ENCODE measurements at places on chromosomes 7 and 10.
A peak's percentile ranks its signal among the peaks of the same experiment; 100 is the strongest.

- DNase-seq: no peak
These were observed 177.9 kb downstream of the PLXNA4 start for GRCh38 chr7:132398253-132398925.

GRCh38 chr7:70782796-70783195 is 349.1 kb upstream of the GALNT17 start:
- no peak for DNase-seq

- DNase-seq: no peak
These were observed 35.5 kb downstream of the LRMDA start for GRCh38 chr10:75466886-75467285.

- DNase-seq: no peak
These were observed 9.4 kb downstream of the SH3PXD2A start for GRCh38 chr10:103845972-103846371.

DNA sequence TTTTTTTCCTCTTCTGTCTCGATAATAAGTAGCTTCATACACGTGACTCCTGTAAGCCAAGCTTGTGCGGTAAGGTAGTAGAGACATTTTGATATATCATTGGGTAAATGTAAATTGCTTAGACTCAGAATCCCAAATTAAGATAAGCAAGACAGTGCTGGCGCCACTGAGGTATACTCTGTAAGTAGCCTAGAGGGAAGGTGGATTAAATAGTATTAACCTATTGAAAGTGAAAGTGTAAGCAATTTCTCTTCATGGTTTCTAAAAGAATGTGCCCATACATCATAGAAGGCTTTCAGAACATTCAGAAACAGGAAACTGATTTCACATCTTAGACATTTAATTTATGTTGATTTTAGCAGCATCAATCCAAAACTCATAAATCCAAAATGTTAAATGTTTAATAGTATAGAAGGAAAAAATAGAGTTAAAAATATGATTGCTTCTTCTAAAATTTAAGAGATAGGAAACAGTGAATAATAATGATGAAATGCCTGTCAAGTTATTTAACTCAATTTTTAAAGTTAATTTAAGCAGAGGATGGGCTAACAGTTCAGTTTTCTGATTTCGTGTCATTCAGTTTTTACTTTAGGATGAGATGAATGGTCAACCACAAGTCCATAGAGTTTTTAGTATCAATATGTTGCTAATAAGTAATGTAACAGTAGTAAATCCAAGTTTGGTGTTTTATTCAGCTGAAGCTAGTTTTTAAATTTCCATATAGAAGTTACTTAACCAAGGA is 36.8 kb downstream of the LRRC72 start:
- DNase-seq: no peak

- no peak for DNase-seq
These were observed 221.5 kb downstream of the INHBA start for GRCh38 chr7:41481353-41481752.

DNA sequence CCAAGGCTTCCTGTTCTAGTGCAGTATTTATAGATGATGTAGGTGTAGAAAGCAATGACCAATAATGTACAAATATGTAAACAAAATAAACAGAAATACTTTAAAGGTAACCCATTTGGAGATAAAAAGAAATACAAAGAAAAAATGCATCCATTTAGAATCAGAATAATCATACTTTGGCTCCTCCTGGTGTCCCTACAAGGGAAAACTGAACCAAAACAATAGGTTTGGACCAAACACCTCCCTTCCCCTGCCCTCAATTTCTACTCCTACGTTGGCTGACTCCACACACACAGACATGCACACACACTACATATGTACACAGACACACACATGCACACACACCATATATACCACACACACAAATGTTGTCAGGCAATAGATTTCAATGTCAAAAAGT is 36.0 kb downstream of the C10orf143 start:
- DNase-seq: no peak

GRCh38 chr10:128483216-128483615 is 357.0 kb upstream of the MKI67 start:
- no peak for DNase-seq

- DNase-seq: no peak
These were observed 655 bp downstream of the LMTK2 start for GRCh38 chr7:98107313-98107721.

DNA sequence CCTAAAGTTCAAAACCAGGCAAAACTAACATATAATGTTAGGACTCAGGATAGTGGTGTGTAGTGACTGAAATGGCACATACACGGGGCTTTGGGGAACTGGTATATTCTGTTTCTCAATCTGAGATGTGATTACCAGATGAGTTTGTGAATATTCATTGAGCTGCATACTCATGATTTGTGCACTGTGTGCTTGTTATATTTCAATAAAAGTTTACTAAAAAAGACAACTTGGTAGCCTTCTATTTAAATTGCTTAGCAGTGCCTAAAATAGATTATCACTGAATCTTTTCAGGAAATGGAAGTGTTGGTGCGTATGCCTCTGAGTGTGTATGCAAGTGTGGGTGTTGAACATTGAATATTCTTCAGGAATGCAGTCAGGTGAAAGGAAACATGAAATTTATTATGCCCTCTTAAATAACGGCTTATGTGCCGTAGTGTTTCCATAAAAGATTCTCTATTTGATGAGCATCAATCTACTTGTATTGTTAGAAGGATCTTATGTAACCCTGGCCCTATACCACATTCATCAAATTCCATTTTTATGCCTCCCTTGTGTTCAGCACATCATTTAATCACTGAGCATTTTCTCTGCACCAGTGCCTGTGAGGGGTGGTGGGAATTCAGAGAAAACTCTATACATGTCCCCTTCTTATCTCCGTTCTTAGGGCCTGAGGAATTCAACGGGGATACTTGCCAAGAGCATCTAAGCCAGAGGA is 82.6 kb upstream of the AUTS2 start:
- DNase-seq: no peak

DNA sequence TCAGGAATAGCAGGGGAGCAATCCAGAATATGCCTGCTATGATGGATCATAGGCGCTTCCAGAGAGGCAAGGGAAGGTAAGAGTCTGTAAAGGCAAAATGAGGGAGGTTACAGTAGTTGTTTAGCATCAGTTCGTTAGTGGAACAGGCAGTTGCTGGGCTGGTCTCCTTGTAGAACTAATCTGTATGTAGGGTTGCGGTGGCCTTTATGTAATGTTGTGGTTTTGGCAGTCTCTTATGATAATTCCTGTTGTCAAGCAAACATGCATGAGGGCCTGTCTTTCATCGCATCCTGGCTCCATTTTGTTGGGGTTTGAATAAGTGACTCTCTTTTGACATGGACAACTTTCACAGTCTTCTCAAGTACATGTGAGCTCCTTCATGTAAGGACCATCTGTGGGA is 427.8 kb upstream of the LRGUK start:
- no peak for DNase-seq

- no peak for DNase-seq
These were observed 5.0 kb downstream of the COL26A1 start for GRCh38 chr7:101367676-101368075.

DNA sequence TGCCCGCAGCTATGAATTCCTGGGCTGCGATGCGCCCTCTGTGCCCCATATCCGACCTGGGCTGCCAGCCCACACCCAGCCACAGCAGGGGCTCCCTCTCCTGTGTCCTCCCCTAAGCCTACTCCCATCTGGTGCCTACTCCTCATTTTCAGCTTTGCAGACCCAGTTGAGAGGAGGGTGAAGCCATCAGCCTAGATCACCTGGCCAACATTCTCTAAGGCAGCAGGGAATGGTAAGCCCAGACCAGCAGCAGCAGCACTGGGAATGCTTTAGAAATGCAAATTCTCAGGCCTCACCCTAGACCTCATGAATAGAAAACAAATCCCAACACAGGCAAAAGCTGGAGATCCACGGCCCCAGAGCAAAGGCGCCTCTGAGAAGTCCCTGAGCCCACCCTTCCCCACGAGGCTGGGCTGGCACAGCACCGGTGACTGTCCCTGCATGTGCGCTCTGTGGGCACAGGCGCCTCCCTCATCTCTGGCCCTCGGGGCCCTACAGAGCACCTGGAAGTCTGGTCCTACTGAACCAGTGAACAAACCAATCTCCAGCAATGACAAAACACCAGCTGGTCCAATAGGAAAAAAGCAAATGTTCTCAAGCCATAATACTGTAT is 161.4 kb downstream of the GFRA1 start:
- no peak for DNase-seq

GRCh38 chr10:329361-330099 is 194.3 kb downstream of the ZMYND11 start:
- peak; percentile 50 for DNase-seq

GRCh38 chr10:14879124-14879927 is 660 bp downstream of the SUV39H2 start:
- no peak for DNase-seq

DNA sequence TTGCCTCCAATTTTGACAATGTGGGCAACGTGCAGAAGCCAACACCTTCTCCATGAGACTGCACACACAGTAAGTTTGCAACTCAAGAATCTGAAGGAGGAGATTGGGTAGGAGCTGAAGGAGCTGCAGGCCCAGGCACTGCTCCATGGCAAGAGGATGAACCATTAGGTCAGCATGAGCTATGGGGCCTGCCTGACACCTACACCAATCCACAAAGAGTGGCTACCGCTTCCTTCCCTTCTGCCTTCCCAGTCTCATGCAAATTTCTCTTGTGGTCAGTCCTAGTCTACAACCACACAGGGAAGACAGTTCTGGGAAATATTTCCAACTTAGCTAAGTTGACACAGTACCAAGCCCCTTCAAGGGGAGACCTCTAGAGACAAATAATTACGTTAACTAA is 142.0 kb upstream of the ADO start:
- DNase-seq: no peak

DNA sequence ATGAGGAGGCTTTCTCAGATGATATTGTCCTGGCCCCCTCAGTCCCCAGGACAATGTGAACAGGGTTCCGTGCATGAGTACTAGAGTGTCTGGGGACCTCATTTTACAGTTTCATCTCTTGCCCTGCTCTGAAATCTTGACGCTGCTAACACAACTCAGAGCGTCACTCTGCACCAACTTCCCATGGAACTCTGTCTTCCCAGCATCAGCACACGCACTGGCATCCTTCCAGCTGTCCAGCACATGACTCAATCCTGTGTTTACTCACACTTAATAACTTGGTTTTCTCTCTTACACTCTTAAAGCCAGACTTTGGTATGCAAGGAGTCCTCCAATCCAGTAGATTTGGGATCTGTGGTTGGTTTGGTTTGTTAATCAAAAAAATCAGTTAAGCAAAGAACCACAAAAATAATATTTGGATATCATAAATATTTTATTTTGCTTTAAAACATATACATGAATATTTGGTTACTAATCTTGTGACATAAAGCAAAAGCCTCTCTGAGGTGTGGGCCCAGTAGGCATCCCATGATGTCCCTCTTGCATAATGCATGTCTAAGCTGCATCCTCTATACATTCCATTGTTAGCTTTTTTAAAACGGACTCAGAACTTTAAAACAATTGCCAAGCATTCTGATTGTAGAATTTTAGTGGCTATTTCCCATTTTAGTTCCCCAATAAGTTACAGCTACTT is 131.0 kb downstream of the CXCL12 start:
- no peak for DNase-seq

GRCh38 chr10:775245-776075 is 86.0 kb upstream of the DIP2C start:
- no peak for DNase-seq

GRCh38 chr7:33762911-33763306 is 142.4 kb upstream of the BMPER start:
- DNase-seq: no peak

DNA sequence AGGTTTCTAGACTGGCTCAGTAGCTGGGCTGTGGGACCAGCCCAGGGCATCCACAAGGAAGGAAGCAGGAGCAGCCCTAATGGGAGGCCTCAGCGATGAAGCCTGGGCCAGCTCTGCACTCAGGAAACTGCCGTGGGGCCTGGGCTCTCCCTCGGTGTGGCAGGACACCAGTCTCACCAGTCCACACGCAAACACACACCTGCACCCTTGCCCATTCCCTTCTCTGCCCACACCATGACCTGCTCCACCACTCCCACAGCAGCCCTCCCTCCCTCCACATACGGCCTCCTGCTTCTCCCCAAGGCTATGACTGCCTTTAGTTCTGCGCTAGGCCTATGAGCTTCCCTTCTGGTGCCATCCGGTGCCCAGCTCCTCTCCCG is 7.1 kb downstream of the FGF8 start:
- no peak for DNase-seq

DNA sequence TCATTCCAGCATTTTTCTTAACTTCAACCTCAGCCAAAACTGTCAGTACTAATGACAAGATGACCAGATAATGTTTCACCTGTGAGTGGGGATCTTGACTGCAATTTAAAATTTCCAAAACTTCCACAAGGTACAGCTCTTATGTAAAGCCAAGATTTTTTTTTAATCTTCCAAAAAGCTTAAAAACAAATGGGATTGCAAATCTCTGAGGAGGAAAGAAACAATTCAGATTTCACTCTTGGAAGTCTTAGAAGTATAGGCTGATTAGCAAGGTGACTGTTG is 90.2 kb downstream of the AGMO start:
- DNase-seq: no peak

GRCh38 chr7:83347945-83348444 is 185.3 kb upstream of the PCLO start:
- no peak for DNase-seq
